Stimulated activated CD8-positive, alpha-beta memory T cell treated with anti-CD3 and anti-CD28 coated beads, Interleukin-15, amount 100 ng/mL, for 24 hours (primary cell): ENCODE measurements at places on chromosomes 6 and 20.

GRCh38 chr6:36721369-36722140 lies 23.9 kb downstream of the RAB44 start:
- no peak for DNase-seq

DNA sequence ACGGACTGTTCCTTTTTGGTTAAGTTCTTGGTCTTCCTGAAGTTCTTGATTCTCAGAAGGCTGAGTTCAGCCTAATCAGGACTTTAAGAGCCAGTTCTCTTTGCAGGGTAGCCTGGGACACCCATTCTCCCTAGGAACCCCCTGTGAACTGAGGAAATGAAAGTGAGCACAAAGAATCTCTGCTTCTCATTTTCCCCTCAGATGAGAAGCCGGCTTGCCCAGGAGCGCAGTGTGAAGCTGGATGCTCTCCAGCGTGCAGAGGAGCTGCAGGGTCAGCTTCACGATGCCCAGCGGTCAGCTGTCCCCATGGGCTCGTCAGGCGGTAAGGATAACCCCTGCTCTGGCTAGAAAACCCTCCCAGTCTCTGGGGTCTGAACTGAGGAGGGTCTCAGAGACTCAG lies 34.0 kb downstream of the CD164 start:
- DNase-seq = no peak

GRCh38 chr6:121607721-121608120 lies 172.3 kb downstream of the GJA1 start:
- no peak for DNase-seq

- DNase-seq = no peak
Measured at GRCh38 chr6:139418481-139419132, 44.2 kb upstream of the CITED2 start.

GRCh38 chr20:48889140-48889790 lies 32.2 kb upstream of the ARFGEF2 start:
- no peak for DNase-seq

DNA sequence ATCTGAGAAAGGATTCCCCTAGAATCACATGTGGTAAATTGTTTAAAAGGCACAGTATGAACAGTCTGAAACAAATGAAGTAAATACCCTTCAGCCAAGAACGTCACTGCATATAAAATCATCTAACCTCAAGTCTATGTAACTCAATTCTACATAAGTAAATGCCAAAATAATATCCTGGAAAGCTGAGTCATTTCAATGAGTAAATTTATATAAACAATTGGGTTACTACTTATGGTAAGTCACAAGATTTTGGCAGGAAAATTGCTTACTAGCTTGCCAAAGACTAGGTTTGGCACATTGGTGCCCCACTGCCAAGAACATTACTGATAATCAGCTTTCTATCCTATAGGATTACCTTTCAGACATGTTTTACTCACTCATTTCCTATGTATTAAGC lies 8.4 kb downstream of the GMDS start:
- DNase-seq = no peak

GRCh38 chr6:142171351-142171750 lies 24.3 kb downstream of the VTA1 start:
- no peak for DNase-seq

DNA sequence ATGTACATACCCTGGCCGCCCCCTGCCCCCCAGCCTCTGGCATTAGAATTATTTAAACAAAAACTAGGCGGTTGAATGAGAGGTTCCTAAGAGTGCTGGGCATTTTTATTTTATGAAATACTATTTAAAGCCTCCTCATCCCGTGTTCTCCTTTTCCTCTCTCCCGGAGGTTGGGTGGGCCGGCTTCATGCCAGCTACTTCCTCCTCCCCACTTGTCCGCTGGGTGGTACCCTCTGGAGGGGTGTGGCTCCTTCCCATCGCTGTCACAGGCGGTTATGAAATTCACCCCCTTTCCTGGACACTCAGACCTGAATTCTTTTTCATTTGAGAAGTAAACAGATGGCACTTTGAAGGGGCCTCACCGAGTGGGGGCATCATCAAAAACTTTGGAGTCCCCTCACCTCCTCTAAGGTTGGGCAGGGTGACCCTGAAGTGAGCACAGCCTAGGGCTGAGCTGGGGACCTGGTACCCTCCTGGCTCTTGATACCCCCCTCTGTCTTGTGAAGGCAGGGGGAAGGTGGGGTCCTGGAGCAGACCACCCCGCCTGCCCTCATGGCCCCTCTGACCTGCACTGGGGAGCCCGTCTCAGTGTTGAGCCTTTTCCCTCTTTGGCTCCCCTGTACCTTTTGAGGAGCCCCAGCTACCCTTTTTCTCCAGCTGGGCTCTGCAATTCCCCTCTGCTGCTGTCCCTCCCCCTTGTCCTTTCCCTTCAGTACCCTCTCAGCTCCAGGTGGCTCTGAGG lies 7.6 kb downstream of the CDKN1A start:
- no peak for DNase-seq

DNA sequence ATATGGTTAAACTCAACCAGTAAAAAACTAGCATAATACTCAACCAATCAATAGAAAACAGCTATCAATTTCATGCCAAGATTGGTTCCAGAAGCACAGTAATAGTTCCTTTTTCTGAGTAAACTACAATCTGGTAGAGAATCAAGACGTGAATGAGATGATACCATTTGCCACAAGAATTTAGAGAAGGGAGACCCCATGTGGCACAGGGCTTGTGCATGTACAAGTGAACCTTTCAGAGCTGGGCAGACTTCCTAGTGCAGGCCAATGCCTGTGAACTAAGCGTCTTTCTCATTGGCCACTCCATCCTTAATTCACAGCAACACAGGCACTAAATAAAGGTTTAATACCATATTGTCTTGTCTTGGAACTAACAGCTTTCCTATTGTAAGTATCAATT lies 213.5 kb downstream of the RFPL4B start:
- DNase-seq = no peak

DNA sequence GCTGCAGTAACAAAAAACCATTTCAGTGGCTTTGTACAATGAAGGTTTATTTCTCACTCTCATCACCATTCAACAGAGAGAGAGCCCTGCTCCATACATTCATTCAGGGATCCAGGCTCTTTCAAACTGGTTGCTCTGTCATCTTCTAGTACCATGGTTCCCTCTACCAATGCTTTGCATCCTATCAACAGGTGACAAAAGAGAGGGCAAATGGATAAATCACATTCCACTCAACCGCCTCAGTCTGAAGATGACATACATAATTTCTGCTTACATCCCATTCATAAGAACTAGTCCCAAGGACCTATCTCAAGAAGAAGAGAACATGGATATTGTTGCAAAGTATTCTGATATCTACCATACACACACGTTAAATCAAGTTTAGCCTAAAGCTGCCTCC lies 51.6 kb downstream of the IYD start:
- no peak for DNase-seq

GRCh38 chr6:85672623-85673022 lies 29.9 kb upstream of the SYNCRIP start:
- DNase-seq = no peak

DNA sequence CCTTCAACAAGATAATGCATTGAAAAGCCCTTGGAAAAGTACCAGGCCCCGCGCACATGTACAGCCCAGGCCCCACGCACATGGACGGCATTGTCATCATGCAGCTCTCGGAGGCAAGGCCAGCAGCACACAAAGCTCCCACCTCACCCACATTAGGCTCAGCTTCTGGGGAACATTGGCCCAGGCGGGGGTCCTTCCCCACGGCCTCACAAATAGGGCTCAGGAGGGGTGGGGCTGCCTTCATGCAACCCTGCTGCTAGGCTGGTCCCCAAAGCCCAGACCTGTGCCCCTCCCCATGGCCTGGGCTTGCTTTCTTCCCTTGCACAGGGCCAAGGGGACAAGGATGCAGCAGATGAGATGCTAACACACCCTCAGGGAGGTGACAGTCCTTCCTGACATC lies 26.7 kb downstream of the NPEPL1 start:
- no peak for DNase-seq

GRCh38 chr6:162852840-162853577 lies 125.2 kb downstream of the PACRG start:
- no peak for DNase-seq

- no peak for DNase-seq
Measured at GRCh38 chr6:89460713-89461112, 27.8 kb downstream of the ANKRD6 start.
